ENCODE measurements at places on chromosomes 2 and 18. TPM values are rescaled to one million over a fixed set of nuclear protein-coding genes. Genes with fewer than 3 reads are reported as not detected.

The ACTG2 gene
- total RNA-seq: not detected

The MLPH gene
- total RNA-seq: 3.3 TPM

The SKOR2 gene
- total RNA-seq: not detected

The LDLRAD4 gene
- total RNA-seq: 13.4 TPM

The CHRND gene
- not detected for total RNA-seq

The SLC40A1 gene
- 153 TPM for total RNA-seq

The TDRD15 gene
- total RNA-seq: not detected

The TTN gene
- 3.4 TPM for total RNA-seq

The SH3RF3 gene
- total RNA-seq: 4.6 TPM

The CTNNA2 gene
- not detected for total RNA-seq

The UGT1A4 gene
- not detected for total RNA-seq

The APOB gene
- under 0.01 TPM for total RNA-seq

The IGFBP5 gene
- total RNA-seq: 2.0 TPM

The SLC66A3 gene
- total RNA-seq: 45.0 TPM

The FTCDNL1 gene
- total RNA-seq: 0.11 TPM

The CRYGC gene
- not detected for total RNA-seq

The NOSTRIN gene
- 0.22 TPM for total RNA-seq

The PDE11A gene
- 0.09 TPM for total RNA-seq

The SGPP2 gene
- total RNA-seq: not detected

The DNAJC5G gene
- total RNA-seq: 0.60 TPM

The CCBE1 gene
- total RNA-seq: 0.09 TPM

The COMMD1 gene
- total RNA-seq: 30.9 TPM

The ASB18 gene
- not detected for total RNA-seq

The SH2D6 gene
- total RNA-seq: 0.11 TPM

The DIPK1C gene
- total RNA-seq: not detected

The PAX8 gene
- 0.11 TPM for total RNA-seq

The CCDC178 gene
- total RNA-seq: not detected

The FNDC4 gene
- 8.3 TPM for total RNA-seq

The LRRTM1 gene
- not detected for total RNA-seq

The SPATA3 gene
- not detected for total RNA-seq

The SCN7A gene
- total RNA-seq: not detected

The IL1A gene
- not detected for total RNA-seq

The CRACDL gene
- 0.54 TPM for total RNA-seq

The OR6B2 gene
- not detected for total RNA-seq

The SLC5A7 gene
- not detected for total RNA-seq

The MYO3B gene
- under 0.01 TPM for total RNA-seq

The LIMS1 gene
- 441 TPM for total RNA-seq

The SLC35F5 gene
- total RNA-seq: 129 TPM

The NCKAP5 gene
- 0.09 TPM for total RNA-seq

The ADRA2B gene
- total RNA-seq: not detected

The AGAP1 gene
- 3.0 TPM for total RNA-seq

The MSTN gene
- total RNA-seq: 0.11 TPM

The CAPN14 gene
- 0.09 TPM for total RNA-seq

The CREG2 gene
- total RNA-seq: under 0.01 TPM

The MC5R gene
- total RNA-seq: not detected

The SERPINB7 gene
- 0.22 TPM for total RNA-seq

The GATA6 gene
- total RNA-seq: 0.17 TPM

Data from dermis lymphatic vessel endothelial cell (primary cell).